ENCODE measurements at places on chromosomes 4 and X. TPM values are rescaled to one million over a fixed set of nuclear protein-coding genes. Genes with fewer than 3 reads are reported as not detected.
A peak's percentile ranks its signal among the peaks of the same experiment; 100 is the strongest.

DNA sequence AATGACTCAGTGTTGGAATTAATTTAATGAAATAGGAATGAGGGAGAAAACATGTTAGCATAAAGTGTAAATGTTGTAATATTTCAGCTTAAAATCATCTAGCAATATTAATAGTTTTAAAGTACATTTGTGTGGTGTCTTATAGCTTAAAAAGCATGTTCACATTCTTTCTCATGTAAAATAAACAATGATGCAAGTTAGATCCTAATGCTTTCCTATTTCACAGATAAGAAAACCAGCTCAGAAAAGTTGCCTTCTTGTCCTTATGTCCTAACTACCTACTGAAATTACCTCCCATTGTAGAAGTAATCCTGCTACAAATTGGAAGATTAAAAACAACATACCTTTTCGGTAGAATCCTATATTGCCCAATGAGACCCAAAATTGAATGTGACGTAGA is 40.9 kb upstream of the PRDM8 start:
- DNase-seq: no peak

Gene TMEM31
- not detected for total RNA-seq

DNA sequence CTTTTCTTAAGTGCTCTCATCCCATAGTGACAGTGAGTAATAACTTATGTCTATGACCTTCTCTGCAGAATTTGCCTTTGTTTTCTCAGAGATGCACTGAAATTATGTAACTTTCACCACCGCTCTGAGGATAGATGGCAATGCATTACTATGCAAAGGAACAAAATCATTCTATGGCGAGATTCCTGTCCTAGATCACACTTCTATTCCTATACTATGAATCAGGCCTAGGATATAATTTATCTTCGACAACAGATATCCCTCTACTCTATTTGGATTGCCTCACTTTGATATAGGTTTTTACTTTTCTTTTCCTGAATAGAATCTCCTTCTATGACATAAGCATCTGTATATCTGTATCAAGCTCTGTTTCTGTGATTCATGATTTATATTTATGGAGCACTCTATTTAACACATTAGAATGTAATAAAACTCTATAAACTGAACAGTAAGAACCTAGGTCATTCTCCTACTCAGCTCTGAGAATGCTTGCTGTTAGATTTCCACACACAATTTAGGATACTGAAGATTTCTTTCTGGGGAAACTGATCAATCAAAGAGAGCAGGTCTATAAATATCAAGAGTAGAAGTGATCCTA is 1082.3 kb upstream of the ADGRL3 start:
- DNase-seq: no peak

- DNase-seq: no peak
Measured at GRCh38 chrX:153941336-153942252, 2.8 kb downstream of the RENBP start.

Gene PRKX
- total RNA-seq: 33.3 TPM

GRCh38 chr4:55124322-55125076 is 896 bp downstream of the KDR start:
- DNase-seq: no peak

GRCh38 chr4:48369248-48369647 is 27.9 kb downstream of the SLAIN2 start:
- no peak for DNase-seq

Gene CFAP97
- total RNA-seq: 48.2 TPM

Gene SRP72
- 92.4 TPM for total RNA-seq

Gene AKAP4
- total RNA-seq: not detected

Gene TACR3
- not detected for total RNA-seq

DNA sequence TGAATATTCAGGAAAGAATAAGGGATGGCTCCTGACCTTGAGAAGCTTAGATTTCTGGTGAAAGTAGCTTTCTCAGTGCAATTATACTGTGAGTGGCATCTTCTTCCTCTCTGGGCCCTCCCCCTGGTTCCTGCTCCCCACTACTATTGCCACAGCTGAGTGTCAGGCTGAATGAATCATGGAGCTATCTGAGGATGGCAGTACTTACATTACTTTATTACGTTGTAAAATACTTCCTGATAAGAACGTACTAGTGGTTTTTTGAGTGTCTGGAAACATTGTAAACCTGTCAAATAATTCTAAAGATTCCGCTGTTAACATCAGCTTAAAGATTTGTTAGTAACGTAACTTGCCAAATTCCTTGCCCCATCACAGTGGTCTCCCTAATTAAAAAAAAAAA is 36.2 kb downstream of the ARHGAP10 start:
- DNase-seq: peak; percentile 46

DNA sequence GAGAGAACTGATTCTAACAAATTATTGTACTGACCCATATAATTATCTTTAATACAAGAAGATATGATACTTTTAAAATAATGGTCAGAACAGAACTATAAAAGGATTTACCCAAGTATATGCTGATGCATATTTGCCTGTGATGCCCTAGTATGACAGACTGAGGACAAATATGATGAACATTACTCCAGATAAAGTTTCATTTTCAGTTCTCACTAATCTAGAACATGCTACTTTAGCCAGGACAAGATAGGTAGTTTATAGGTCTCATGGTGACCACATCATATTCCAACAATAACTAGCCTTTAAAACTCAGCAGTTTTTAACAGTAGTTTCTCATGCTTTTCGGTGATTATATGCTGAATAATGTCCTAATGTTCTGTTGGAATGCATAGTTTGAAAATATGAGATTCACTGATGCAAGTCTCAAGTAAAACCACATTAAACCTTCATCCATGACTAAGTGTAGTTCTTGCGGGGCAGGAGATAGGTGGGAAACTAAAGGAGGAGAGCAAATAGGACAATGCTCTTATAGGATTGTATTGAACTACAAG is 295.2 kb upstream of the AGA start:
- DNase-seq: no peak

Gene USP26
- total RNA-seq: not detected

- DNase-seq: no peak
Measured at GRCh38 chrX:47608130-47608810, 11.4 kb downstream of the SYN1 start.

GRCh38 chrX:26925088-26925487 is 538.1 kb downstream of the PPP4R3C start:
- DNase-seq: no peak

- DNase-seq: no peak
Measured at GRCh38 chr4:165756836-165757235, 116.2 kb upstream of the TLL1 start.

DNA sequence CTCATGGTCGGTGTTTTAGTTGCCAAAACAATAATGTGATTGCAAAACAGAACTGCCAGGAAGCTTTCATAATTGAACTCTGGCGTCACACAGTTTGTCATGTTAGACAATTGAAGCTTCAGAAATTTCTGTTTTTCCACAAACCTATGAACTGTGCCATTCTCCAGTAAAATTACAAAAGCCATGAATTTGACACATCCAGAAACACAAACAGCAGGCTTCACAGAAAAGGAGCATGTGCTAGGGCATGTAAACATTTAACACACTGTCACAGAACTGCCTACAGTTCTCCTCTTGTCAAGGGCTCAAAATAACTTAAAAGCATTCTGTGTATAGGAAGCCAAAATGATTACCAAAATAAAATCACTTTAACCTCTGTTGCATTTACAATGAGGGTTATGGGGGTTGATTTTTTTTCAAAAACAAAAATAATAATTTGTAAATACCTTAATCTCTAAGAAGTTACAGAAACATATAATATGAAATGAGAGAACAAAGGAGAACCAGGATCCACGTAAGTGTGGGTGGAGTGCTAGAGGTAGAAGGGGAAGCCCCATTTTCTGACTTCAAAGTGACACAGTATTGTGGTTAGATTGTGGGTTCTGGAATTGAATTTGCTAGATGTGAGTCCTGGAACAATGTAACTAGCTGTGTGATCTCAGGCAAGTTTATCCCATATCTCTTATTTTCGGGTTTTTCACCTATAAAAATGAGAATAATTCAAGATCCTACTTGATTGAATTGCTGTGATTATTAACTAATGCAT is 295.0 kb downstream of the CENPC start:
- no peak for DNase-seq

- no peak for DNase-seq
Measured at GRCh38 chr4:26955241-26955640, 94.6 kb downstream of the STIM2 start.

DNA sequence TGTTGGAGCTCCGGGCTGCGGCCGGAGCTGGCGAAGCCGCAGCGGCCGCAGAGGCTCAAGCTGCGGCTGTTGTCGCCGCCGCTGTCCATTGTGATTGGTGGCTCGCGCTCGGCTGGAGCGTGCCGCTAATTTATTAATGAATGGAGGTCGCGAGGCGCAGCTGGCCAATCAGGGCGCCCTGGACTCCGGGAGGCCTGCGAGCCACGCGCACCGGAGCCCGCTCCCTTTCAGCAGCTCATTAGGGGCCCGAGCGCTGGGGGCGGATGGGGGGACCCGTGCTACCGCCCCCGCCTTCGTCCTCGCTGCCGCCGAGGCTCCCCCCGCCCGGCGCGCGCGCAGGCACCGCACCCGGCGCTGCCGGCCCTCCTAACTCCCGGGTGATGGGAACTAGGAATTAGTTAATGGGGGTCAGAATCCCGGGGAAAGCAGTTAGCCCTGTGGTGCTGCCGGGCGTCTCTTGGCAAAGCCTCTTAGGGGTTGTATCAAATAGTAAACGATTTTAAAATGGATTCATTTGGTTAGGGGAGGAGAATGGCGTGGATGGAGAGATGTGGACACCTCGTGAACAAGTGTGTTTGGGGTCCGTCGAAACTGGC is 589 bp upstream of the NEUROG2 start:
- DNase-seq: no peak

Gene SHOX
- not detected for total RNA-seq

DNA sequence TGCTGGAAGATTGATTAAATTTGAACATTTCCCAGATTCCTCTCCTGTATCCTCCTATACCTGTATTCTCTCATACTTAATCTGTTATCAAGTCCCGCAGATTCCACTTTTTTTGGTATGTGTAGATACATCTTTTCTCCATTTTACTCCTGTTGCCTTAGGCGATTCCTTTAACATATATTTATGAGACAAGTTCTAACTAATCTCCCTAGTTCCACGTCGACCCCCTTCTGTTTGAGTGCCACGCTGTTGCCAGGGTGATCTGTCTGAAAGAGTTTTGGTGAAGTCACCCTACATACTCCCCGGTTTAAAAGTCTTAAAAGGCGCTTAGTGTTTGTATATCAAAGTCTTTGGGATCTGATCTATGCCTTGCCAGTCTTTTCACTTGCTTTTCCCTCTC is 2.4 kb downstream of the HNRNPH2 start:
- DNase-seq: no peak

Gene SYNPO2
- total RNA-seq: 0.87 TPM

- DNase-seq: no peak
Measured at GRCh38 chr4:180949424-180950213, 1293.6 kb upstream of the TENM3 start.

Gene SHROOM2
- total RNA-seq: 0.17 TPM
